Activated CD4-positive, alpha-beta T cell treated with anti-CD3 and anti-CD28 coated beads, Interleukin-2, amount 10 ng/mL, durations not matched to agents 7 days and 5 days (primary cell): ENCODE measurements at places on chromosomes 2 and 18.

- no peak for DNase-seq
Measured at GRCh38 chr2:72103161-72103560, 44.5 kb downstream of the CYP26B1 start.

- peak; percentile 65 for DNase-seq
Measured at GRCh38 chr18:2958819-2959298, 54.1 kb downstream of the LPIN2 start.

GRCh38 chr2:198214114-198214596, 409.8 kb downstream of the PLCL1 start:
- no peak for DNase-seq

DNA sequence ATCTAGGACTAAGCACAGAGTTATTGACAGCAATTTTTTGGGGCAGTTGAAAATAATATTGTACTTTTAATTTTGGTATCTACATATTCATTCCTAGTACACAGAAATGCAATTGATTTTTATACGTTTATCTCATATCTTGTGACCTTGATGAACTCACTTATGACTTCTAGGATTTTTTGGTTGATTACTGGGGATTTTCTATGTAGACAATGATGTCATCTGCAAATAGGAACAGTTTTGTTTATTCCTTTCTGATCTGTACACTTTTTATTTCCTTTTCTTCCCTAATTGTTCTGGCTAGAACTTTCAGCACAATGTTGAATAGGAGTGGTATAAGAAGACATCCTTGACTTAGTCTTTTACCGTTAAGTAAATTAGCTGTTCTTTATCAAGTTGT, 143.5 kb upstream of the PGAP1 start:
- DNase-seq, result no peak

DNA sequence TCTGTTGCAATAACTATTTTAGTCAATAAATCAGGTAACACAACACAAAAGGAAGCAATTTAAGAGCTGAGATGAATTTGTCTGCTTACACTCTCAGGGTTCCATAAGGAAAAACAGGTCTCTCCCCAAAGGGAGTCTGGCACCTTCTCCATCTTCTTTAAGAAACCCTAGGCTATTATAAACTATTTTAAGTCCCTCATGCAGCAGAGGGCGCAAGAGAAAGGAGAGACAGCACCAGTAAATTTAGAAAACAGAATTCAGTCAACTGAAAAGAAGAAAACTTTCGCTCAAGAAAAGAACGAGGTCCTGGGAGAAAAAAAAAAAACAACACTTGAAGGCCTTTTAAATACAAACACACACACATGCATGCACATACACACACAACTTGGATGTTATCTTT, 19.1 kb downstream of the SULT1C4 start:
- DNase-seq, result peak; percentile 20

- DNase-seq, result no peak
Measured at GRCh38 chr2:169452080-169452479, 27.2 kb upstream of the BBS5 start.

DNA sequence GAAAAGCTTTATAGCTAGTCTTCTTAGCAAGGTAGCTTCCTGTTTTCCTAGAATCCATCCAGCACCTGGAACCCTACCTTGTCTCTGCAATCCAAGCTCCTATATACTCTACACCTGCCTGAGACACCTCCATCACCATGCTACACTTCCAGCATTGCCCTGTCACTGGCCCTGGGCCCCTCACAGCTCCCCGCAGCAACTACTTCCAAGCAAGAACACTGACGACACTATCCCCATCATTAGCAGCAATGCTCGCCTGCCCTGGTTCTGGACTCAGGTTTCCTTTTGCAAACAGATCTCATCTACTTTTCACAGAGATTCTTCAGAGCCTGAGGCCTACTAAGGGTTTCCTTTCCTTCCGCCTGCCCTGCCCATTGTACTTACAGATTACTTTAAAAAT, 121.1 kb downstream of the DTNB start:
- no peak for DNase-seq

DNA sequence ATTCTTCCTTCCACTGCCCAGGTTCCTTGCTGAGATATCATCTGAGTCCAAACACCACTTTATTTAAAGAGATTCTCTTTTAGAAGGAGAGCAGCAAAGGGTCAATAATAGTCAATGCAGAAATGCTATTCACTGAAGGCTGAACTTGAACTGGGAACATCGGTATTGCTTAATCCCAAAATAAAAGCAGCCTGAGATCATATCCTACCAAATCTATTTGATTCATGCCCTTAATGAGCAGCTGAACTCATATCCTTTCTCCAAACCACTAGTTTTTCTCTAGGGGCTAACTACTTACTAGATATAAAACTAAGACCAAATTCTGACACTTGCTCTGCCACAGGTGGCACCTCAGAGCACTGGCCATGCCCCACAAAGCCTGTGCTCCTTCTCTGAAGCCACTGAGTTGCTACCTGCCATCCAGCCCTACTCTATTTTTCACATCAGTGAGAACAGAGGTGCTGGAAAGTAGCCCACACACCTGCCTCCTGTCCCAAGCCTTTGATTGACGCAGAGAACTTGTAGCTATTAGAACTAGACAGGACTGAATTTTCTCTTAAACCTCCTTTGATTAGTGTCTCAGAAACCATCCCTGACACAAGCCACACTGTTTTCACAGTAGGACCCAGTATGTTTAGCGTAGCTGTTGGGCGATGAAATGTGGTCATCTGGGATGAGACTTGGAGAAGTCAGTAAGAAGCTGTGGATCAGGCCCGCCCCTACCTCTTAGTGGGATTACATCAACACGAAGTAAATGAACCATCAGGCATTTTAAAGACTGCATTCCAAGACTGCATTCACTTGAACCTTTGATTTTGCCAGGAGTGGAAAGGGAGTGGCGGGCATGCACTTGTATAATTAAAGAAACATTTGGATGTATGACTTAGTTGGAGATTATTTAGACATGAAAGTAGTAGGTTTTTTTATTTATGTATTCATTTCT, 124.3 kb downstream of the RBMS1 start:
- DNase-seq, result no peak

GRCh38 chr2:131801210-131801744, 273.6 kb downstream of the CCDC74A start:
- no peak for DNase-seq

- no peak for DNase-seq
Measured at GRCh38 chr18:38563396-38563980, 997.9 kb upstream of the CELF4 start.

GRCh38 chr2:1186421-1186820, 226.8 kb upstream of the TPO start:
- DNase-seq, result no peak

GRCh38 chr2:204909791-204910190, 364.5 kb downstream of the PARD3B start:
- DNase-seq, result no peak

DNA sequence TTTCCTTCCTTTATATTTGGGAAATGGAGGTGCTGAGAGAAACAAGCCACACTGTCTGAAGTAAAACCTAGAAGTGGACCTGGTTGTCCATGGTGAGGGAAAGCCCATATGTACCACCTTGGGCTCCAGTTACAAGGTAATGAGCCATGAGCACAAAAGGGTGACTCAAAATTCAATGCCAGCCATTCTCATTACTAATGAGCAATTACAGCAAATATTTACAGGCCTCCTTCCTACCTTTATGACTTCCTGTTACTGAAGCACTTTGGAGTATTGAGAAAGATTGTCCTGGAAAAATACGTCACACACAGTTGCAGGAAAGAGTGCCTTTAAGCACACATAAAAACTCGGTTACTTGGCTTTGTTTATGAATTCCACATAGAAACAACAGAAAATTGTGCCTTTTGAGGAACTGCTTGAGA, 9.1 kb downstream of the EPAS1 start:
- DNase-seq, result no peak

- no peak for DNase-seq
Measured at GRCh38 chr2:73610111-73610510, 32.1 kb downstream of the NAT8 start.

GRCh38 chr18:12305211-12305610, 2.8 kb upstream of the TUBB6 start:
- DNase-seq, result no peak

GRCh38 chr2:25444608-25445270, 103.0 kb upstream of the DNMT3A start:
- DNase-seq, result no peak

- no peak for DNase-seq
Measured at GRCh38 chr2:112321375-112322320, 46.3 kb downstream of the ZC3H6 start.

- no peak for DNase-seq
Measured at GRCh38 chr2:172215172-172215935, 112.7 kb upstream of the DLX2 start.

GRCh38 chr2:29130295-29130694, 15.1 kb downstream of the CLIP4 start:
- DNase-seq, result peak; percentile 17

DNA sequence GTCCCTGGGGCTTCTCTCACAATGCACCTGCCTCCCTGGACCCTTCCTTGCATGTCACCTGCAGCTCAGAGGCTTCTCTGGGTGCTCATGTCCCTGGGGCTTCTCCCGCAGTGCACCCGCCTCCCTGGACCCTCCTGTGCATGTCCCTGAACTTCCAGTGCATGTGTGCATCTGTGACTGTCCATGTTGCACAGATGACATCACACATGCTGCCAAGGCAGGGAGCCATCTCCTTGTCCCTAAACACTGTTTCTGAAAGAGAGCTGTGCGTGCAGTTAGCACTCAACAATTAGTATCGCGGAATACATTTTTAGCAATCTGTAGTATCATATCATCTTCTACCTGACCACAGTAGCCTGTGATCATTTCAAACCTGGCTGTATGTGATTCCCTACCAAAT, 216.4 kb upstream of the PXDN start:
- no peak for DNase-seq
